CD4-positive, alpha-beta T cell treated with Interleukin-15 for 1 hour (primary cell): ENCODE measurements at places on chromosomes 3 and 15.

- DNase-seq, result no peak
These were observed 52.9 kb upstream of the MYZAP start for GRCh38 chr15:57538821-57539220.

DNA sequence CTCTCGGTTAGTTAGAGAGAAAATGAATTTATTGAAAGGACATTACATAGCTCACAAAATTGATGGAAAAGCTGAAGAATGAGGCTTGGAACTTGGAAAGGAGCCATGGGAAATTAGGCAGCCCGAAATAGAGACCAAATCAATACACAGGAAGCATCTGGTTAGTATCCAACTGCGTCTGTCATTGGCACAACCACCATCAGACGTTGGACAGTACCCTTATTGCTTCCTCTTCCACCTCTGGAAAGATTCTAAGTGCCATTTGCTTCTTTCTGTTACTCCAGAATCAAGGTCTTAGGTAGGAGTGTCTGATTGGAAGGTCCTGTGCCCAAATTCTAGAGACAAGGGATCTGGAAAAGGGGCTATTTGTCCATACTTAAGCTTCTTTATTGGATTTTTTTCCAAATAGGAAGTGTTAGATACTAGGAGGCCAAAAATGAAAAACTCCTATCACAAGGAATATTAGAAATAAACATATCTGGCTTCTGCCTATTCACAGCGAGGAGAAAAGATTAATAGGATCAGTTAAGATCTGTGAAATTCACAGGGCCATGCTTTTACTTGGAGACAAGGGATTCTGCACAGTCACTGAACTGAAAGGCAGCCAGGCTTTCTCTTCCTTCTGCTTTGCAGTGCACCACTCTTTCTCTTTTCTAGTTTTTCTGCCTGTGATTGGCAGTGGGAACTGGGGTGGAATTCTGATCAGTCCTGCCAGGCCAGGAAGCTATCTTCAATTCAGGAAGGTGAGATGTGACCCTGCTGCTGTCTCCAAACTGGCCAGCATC lies 10.7 kb upstream of the HACD2 start:
- no peak for DNase-seq

DNA sequence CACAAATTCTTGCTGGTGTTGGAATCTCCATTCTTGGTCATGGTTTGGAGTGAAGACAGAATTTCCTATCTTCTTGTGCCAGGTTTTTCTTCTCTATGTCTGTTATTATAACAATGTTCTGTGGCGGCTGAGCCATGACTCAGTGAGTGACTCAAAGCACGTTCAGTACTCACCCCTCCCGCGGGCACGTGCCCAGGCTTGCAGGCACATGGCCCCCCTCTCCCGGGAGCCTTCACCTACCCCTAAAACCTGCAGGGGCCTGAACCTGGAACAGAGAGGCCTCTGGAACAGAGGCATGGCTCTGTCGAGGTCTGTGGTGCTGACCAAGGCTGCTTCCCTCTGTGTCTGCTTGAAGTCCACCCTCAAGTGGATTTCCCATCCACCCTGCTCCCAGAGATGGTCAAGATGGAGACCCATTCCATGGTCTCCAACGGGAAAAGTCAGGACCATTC lies 27.6 kb downstream of the PLXNB1 start:
- no peak for DNase-seq

- no peak for DNase-seq
These were observed 28.4 kb upstream of the MEF2A start for GRCh38 chr15:99537344-99537743.

- no peak for DNase-seq
These were observed 122.2 kb downstream of the ETFA start for GRCh38 chr15:76189106-76189505.

- DNase-seq, result no peak
These were observed 4.2 kb downstream of the BCL2A1 start for GRCh38 chr15:79966634-79967297.

DNA sequence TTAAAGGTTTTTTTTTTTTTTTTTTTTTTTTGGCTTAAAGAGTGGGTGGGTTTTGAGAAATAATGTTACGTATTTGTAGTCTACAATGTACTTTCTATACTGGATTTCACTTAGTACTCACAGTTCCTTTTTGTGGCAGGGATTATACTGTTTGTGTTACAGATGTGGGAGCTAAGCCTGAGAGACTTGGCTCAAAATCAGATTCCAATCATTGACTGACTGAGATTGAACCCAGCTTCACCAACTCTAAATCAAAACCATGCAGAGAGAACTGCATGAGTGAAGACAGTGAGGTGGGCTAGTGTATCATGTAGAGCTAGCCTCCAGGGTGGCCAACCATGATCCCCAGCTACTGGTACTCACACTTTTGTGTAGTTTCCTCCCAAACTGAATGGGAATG lies 68.0 kb downstream of the TMEM108 start:
- DNase-seq, result no peak

- DNase-seq, result no peak
These were observed 4.6 kb downstream of the AAGAB start for GRCh38 chr15:67249830-67250229.
